ENCODE measurements at places on chromosomes 12 and 14.

- no peak for DNase-seq
Observed at GRCh38 chr12:42810006-42810405, 220.5 kb upstream of the PRICKLE1 start.

GRCh38 chr14:60599727-60600126, 49.5 kb downstream of the SIX1 start:
- no peak for DNase-seq

GRCh38 chr12:109822951-109823411, 10.2 kb downstream of the TRPV4 start:
- no peak for DNase-seq

GRCh38 chr12:94793191-94793595, 142.8 kb upstream of the TMCC3 start:
- DNase-seq, result no peak

DNA sequence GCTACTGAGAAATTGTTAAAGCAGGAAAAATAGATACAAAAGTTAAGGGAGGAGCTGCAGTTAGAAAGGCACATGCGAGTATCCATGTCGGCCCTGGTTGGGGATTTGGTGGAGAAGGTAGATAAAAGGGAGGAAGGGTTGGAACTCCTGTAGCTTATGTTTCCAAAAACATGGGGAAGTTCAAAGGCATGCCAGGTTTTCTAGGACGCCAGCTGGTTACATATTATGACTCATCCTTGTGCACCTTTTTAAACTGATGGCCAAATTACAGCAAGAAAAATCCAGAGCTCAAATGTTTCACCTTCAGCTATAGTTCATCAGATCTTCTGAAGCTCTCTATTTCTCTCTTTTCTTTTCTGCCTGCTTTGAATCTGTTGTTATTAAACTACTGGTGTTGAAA, 13.2 kb upstream of the MAP4K5 start:
- no peak for DNase-seq

DNA sequence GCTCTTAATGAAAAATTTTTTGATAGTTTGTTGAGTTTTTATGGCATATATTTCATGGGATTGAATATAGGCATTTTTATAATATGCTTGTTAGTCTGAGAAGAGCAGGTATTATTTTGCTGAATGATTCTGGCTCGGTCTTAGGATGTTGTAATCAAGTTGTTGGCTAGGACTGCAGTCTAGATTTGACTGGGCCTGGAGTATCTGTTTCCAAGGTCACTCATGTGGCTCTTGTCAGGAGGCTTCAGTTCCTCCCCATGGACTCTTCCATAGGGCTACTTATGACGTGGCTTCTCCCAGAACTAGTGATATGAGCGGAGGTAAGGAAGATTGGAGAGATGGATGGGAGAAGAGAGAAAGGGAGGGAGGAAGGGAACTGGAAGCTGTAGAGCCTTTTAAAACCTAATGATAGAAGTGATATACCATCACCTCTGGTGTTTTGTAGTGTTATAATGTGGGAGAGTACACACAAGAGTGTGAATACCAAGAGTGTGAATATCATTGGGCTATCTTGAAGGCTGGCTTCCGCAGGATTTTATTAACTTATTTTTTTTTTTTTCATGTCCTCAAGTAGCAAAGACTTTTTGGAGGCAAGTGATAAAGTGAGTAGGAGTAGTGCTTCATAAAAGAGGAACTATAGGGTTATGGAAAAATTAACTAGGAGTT, 4.4 kb downstream of the MNAT1 start:
- DNase-seq, result no peak

GRCh38 chr12:233615-233968, 19.6 kb upstream of the SLC6A12 start:
- DNase-seq, result no peak

GRCh38 chr12:76864791-76865400, 13.9 kb downstream of the CSRP2 start:
- no peak for DNase-seq

DNA sequence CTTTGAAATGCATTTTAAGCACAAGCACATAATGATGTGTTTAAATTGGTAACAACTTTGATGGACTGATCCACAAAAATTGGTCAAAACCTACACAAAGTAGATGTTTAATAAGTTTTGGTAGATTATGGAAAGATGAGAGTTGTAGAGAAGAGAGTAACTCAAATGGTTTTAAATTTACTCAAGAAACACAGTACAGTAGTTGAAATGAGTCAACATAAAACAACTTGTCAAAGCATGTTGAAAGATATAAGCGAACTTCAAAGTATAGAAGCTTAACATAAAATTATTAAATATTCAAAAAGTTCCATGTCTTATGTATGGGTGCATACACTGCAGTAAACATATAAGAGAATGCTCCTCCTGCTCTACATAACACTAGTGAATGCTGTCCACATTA, 49.4 kb downstream of the KITLG start:
- DNase-seq, result no peak

GRCh38 chr12:57852620-57853500, 6.3 kb upstream of the CTDSP2 start:
- no peak for DNase-seq

DNA sequence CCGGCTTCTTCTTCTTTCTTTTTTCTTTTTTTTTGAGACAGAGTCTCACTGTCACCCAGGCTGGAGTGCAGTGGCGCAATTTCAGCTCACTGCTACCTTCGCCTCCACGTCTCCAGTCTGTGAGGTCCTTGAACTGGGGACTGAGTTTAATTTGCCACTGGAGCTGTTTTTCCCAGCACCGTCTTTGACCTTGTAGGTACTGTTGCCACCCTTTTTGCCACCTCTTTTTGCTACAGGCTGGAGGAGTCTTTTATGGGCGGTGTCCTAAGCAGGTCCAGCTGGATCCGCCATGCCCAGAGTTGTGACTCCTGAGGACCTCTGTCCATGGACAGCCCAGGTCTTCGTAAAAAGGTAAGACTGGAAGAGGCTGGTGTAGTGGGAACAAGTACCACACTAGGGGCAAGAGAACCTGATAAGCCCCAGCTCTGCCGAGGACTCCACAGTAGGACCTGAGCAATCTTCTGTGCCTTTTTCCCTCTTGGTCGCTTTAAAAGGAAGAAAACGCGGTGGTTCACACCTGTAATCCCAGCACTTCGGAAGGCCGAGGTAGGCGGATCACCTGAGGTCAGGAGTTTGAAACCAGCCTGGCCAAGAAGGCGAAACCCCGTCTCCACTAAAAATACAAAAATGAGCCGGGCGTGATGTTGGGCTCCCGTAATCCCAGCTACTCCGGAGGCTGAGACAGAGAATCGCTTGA, 946 bp downstream of the RNU4-2 start:
- peak; percentile 4 for DNase-seq

GRCh38 chr14:56782711-56783110, 27.6 kb downstream of the OTX2 start:
- DNase-seq, result no peak

DNA sequence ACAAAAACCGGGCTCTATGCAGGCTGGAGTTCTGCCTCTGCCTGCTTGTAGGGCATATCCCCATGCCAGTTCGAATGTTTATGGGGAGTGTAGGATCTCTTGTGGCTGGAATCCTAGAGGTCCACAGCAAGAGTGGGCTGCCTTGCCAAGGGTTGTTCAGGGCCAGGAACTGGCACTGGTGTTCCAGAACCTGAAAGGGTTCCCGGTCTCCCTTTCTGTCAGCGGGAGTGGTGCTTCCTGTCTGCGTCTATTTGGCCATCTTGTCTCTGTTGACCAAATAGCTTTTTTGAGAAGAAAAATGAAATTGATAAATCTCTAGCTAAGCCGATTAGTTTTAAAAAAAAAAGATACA, 17.8 kb downstream of the OLR1 start:
- DNase-seq, result no peak

DNA sequence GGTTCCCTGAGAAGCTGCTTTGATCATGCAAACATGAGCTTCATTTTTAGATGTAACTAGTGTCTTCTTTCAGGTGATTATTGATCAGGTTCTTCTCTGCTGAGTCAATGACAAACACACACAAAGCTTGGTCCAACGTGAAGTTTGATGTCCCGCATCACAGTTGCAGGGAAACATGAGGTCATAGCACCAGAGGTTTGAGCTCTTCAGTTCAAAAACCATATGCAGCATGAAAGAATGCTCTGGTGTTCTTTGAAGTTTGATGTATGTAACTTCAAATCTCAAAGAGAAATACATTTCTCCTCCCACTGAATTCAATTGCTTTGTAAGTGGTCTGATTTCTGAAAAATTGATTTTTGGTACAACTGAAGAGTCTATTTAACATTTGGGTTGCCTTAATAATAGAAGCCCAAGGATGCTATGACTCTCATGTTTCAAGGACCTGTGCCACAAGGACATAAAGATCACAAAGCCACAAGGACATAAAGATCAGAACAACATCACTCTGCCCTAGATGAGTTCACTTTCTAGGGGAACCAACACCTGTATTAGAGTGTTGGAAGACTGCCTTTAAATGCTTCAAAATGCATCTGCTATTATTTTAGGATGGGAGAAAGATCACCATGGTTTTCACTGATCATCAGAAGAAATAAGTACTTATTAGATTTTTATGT, 31.1 kb upstream of the AMIGO2 start:
- no peak for DNase-seq

DNA sequence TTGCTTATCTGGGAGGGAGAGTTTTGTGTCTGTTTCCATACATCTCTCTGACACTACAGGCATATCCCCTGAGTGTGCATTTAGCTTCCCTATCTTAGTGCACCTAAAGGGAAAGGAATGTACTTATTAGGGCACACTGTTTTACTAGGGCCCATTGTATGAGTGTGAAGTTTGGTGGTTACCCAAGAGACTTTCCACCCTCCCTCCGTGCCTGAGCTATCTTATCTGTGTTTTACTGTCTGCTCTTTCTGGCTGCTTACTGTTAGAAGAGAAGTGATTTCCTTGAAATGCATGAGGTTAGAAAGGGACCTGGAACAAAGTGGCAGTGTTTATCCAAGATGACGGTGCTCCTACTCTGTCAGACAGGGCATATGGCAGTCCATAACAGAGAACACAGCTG, 8.5 kb upstream of the SVOP start:
- DNase-seq, result no peak

GRCh38 chr12:47277972-47278448, 198.3 kb upstream of the AMIGO2 start:
- no peak for DNase-seq

DNA sequence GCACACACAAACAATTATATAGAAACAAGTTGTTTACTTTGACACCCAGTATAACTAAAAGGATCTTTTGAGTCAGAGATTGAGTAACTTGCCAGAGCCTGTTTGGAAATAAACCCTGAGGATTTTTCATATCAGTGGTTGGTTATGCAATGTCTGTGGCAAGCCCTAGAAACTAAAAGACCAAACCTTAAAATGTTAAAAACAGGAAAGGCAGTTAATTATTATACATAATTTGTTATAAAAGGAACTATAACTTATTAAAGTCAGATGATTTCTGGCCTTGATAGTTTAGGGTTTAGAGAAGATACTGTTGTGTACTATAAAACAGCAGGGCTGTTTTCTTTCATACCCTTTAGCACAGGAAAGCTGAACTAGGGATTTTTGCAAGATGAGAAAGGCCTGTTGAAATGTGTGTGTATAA, 44.1 kb downstream of the PSEN1 start:
- no peak for DNase-seq

DNA sequence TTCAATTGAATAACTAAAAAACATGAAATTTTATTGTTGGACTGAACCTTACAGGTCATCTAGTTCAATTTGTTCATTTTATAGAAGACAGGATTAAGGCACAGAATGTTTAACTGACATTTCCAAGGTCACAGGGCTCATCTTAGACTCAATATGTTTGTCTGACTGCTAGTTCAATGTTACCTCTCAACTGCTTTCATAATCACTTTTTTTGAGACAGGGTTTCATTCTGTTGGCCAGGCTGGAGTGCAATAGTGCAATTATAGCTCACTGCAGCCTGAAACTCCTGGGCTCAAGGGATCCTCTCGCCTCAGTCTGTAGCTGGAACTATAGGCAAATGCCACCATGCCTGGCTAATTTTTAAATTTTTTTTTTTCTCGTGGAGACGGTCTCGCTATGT, 24.4 kb upstream of the ITGA5 start:
- no peak for DNase-seq

DNA sequence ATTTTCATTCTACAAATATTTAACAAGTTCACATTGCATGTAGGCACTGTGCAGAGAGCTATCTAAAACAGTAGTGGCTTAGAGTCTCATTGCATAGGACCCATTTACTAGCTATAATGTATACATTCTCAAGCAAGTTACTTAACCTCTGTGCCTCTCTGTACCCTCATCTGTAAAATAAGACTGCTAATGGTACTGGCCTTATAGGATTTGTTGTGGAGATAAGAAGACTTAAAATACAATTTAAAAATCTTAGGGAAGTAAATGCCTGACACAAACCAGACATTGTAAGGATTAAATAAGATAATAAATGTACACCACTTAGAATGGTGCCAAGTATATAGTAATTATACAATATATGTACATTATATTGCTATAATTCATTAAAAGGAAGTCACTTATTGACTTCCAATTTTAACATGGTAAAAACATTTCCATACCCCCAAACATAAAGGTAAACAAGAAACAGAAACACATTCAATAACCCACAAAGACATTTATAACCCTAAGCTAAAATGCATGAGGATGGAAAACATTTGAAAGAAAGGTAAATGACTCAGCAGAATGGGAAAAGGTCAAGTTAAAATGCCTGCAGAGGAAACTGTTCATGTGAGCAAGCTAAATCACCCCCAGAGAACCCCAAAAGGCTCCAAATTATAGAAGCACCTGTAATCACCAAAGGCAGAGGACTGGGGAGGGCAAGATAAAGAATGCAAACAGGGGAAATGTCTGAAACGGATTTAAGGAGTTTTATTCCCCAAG, 30.8 kb downstream of the RPS6KA5 start:
- no peak for DNase-seq

GRCh38 chr14:35727764-35728163, 81.3 kb downstream of the RALGAPA1 start:
- DNase-seq, result no peak

- no peak for DNase-seq
Observed at GRCh38 chr12:40248585-40249297, 23.9 kb downstream of the LRRK2 start.

GRCh38 chr12:7068240-7068993, 7.9 kb downstream of the C1S start:
- DNase-seq, result no peak
